ENCODE measurements at places on chromosomes 6 and 20.

DNA sequence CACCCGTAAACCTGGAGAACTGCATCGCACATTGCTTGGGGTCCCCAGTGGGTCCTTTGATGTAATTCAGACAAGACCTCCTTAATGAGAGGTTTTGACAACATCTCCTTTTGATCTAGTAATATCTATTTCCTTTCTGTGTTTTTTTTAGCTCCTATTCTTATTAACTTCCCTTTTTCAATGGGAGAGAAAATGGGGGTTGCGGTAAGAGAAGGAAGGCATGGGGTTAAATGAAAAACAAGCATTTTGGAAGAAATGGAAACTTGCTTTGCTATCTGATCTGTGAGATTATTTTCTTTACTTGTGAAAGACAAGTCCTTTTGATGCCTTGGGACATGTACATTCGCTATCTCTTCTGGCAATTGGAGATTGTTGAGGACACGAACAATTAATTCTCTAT is 418.6 kb upstream of the MAN1A1 start:
- no peak for DNase-seq

DNA sequence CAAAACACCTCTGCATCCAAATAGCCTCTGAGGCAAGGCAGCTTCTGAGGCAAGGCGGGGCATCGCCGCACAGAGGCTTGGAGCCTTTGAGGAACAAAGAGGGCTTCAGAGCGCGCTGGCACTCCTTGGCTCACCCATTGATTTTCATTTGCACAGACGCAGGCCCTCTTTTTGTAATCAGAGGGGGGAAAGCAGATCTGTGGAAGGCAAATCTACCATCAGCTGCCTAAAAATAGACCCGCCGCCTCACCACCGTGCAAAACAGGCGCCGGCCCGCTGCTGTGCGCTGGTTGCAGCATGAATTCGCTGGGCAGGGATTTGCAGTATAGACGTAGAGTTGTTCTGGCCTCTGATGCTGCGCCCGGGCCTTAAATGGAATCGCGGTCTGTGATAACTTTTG is 69.9 kb upstream of the STMND1 start:
- no peak for DNase-seq

GRCh38 chr6:52537001-52537753 is 39.7 kb downstream of the TRAM2 start:
- no peak for DNase-seq

GRCh38 chr6:101284131-101284530 is 109.4 kb upstream of the GRIK2 start:
- DNase-seq = no peak

DNA sequence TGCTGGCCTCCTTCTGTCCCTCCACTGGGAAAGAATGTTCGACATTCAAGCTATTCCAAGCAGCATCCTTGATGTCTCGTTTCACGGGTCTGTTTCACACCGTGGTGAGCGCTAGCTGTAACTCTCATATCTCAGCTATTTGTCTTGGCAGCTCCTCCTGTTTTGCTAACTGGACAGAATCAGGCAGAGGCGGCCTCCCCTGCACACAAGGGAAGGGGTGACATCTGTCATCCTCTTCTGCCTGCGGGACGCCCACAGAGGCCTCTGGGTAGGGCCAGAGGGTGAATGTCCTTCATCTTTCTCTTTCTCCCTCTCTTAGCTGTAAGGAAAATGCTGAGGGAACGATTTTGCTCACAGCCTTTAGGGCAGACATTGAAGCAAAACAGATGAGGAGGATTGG is 232.8 kb upstream of the GMDS start:
- no peak for DNase-seq

DNA sequence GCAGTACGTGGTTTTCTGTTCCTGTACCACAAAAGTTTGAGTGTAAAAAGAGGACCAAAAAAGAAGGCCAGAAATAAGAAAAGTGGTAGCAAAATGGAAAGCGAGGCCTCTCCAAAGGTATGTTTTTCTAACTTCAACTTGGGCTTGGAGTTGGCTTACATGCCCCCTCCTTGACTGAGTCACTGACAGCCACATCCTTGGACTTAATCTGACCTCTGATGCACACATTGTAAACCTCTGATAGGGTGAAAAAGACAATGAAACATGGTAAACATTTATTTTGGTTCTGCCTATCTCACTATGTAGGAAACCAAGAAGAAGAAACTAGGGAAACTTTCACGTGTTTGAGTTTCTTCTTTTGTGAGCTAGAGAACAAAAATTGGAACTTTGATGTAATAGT is 503.2 kb upstream of the ID4 start:
- DNase-seq = no peak

DNA sequence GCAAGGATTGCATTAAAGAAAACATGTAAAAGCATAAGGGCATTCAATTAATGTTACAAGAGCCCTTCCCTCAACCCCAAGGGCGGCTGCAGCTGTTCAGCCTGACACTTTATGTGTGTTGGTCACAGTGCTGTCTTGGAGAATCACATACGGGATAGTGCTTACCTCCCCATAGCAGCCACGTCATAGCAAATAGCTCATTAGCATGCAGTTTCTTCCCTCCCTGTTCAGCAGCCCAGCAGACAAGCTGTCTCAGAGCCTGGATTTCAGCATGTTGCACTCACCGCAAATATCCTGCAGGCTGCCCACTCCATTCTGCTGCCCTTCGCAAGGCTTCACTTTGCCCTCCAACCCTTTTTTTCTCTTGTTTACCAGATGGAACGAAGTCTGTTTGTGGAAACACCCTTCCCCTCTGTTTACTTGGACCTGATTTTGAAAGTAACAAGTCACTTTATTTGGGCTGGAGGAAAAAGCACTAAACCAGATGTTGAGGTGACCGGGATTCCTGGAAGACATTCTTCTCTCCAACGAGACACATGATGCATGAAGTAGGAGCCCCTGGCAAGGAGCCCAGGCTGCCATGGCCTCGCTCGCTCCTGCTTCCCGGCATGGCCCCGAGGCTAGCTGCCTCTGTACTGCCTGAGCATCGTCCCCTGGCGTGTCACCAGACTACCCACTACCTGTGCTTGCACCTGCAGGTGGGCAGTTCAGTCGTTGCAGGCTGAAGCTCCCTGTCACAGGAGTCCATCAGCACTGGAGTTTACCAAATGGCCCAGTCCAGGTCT is 151.6 kb upstream of the GMDS start:
- DNase-seq = no peak
